ENCODE measurements at places on chromosomes 3 and 15. TPM values are rescaled to one million over a fixed set of nuclear protein-coding genes. Genes with fewer than 3 reads are reported as not detected.

DNA sequence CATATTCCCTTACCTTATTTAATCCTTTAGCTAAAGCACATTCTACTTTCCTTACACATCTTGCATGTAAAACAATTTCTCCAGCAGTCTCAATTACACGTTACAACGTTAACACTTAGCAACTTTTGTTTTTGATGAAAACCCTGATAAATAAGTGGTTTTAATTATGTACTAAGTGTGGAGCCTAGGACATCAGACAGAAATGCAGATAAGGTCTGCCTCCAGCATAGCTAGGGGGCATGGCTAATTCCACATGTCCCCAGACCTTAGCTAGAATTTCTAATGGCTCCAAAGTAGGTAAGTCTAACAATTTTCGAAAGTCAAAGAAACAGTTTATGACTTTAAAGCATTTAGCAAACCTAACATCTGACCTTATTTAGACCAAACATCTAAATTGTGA, 77.4 kb upstream of the TERB2 start:
- DNase-seq, result no peak

- DNase-seq, result no peak
Observed at GRCh38 chr3:145893331-145893730, 267.7 kb downstream of the PLOD2 start.

- no peak for DNase-seq
Observed at GRCh38 chr3:14885307-14885706, 62.1 kb upstream of the NR2C2 start.

- no peak for DNase-seq
Observed at GRCh38 chr3:104764496-104764895, 602.2 kb upstream of the ALCAM start.

DNA sequence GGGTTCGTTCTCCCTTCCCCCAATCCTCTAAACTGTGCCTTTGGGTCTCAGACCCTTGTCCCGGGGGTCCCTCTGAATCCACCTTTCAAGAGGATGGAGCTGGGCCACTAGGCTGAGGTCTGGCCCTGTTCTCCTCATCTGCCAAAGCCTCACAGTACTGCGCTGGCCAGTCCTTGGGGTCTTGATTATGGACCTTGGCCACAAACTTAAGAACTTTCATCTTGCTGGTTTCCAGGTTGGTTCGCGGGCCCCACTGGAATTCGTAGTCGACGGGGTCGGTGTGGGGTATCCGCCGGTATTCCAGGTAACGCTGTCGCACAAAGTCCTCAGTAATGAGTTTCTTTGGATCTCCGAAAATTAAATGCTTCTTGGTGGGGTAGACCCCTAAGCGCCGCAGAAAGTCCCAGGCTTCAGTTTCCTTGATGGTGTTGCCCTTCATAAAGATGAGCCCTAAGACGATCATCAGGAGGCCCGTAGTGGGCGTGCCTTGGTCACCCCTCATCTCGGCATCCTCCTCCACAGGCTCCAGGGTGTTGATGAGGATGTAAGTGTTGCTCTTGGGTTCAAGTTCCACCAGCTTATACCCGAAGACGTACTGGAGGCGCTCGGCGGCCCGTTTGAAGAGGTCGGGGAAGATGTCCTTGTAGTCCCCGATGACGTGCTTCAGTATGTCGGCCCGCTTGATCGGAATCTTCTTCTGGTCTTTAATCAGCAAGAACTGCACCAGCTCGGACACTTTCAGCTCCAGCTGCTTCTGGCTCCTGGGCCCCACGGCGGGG, 727 bp downstream of the NSMCE3 start:
- DNase-seq, result peak; percentile 17

DNA sequence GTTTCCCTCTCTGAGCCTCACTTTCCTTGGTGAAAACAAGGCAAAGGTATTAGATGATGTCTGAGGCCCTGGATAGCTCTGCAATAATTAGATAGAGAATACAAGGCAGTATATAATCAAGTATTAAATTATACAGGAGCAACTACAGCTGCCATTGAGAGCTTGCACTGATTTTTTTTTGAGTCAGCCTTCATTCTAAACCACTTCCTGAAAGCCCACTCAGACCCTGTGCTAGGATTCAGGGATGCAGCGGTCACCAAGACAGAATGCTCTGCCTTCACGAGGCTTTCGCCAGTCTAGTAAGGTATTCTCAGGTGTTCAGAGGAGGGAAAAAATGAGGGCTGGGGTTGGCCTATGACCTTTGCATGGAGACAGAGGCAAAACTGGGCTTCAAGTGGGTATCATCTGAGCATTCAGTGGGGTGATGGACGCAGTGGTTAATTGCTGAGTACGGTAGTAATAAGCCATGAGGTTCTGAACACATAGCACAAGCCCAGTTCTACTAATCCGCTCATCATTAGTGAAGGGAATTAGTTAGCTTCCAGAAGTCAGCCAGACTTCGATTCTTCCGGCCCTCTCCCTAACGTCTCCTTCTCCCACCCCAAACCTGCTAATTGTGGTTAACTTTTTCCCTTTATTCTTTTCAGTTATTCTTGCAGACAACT, 3.6 kb downstream of the VGLL4 start:
- DNase-seq, result no peak

GRCh38 chr15:42595626-42596240, 20.3 kb downstream of the STARD9 start:
- DNase-seq, result no peak

- peak; percentile 30 for DNase-seq
Observed at GRCh38 chr15:44296625-44297524, 8.4 kb downstream of the GOLM2 start.

DNA sequence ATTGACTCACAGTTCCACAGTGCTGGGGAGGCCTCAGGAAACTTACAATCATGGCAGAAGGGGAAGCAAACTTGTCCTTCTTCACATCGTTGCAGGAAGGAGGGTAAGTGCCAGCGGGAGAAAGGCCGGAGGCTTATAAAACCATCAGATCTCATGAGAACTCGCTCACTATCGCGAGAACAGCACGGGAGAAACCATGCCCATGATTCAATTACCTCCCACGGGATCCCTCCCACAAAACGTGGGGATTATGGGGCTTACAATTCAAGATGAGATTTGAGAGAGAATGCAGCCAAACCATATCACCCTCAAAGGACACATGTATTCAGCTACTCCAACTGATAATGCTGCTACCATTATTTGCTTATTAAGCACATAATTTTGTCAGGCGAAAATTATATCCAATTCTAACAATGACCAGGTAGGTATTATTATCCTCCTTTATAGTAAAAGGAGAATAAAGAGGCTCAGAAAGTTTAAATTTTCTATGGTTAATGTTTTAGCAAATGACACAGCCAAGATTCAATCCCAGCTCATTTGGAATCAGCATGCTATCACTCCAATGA, 327.2 kb upstream of the CDIN1 start:
- no peak for DNase-seq

DNA sequence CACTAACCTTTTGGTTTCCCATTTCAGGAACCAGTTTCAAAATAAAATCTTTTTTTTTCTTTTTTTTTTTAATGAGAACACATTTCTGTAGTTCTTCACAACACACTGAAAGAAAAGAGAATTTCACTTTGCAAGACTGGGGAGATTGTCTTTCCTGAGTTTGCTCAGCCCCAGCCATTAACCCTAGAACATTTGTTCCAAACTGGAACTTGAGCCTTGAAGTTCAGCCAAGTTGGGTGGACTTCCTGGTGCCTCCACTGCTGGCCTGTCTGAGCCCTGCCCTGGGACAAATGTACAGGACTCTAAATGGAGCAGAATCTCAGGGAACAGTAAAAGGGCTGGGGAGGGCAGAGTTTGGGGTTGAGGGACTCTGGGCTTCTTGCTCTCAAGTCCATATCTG, 196.4 kb upstream of the LPP start:
- no peak for DNase-seq

- DNase-seq, result peak; percentile 39
Observed at GRCh38 chr3:187616307-187616972, 53.8 kb downstream of the SST start.

Gene COL7A1
- total RNA-seq, result 92.6 TPM

Gene KNL1
- total RNA-seq, result 18.7 TPM

Gene ABI3BP
- 16.6 TPM for total RNA-seq

Gene MRPS22
- total RNA-seq, result 34.1 TPM

Gene MTHFS
- 28.7 TPM for total RNA-seq

Gene GPR160
- total RNA-seq, result 27.4 TPM

Gene CALML4
- 4.5 TPM for total RNA-seq

Gene CMC1
- total RNA-seq, result 10.5 TPM

Gene UBA3
- 45.5 TPM for total RNA-seq

Gene ANP32A
- 52.6 TPM for total RNA-seq

Gene TMEM89
- total RNA-seq, result not detected

Gene MKRN3
- total RNA-seq, result 1.8 TPM

Gene MYH15
- 0.68 TPM for total RNA-seq

Gene KCNMB3
- total RNA-seq, result 4.7 TPM

Gene ARPP19
- 130 TPM for total RNA-seq

Gene SLC12A1
- not detected for total RNA-seq
